ENCODE measurements at places on chromosomes 2 and 18.

DNA sequence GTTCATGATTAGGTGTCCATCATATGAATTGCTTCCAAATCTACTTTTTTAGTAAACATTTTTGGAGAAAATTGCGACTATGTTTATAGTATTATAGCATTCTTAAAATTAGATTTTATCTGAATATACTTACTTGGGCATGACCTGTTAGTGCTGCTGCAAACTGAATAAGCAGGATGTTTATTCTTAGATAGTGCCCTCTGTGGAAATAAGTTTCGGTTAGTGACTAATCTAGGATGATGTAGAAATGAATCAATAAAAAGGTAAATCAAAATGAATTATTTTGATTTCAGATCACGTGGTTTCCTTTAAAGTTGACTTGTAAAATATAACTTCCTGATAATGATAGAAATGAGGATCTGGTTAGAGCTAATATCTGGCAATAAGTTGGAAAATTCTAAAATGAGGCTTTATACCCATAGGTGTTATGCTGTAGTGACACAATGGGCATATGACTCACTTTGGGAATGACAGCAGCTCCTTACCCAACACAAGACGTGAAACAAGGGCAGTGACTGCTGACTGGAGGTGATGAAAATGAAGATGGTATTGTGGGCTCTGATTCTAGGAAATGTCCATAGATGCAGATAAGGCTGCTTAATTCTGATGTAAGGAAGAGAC lies 165.8 kb upstream of the TCF4 start:
- no peak for DNase-seq

GRCh38 chr18:37673671-37674070 lies 108.1 kb upstream of the CELF4 start:
- no peak for DNase-seq

- no peak for DNase-seq
Observed at GRCh38 chr18:31154181-31154580, 8.5 kb downstream of the DSC1 start.

- no peak for DNase-seq
Observed at GRCh38 chr2:39632876-39633275, 32.8 kb upstream of the TMEM178A start.

DNA sequence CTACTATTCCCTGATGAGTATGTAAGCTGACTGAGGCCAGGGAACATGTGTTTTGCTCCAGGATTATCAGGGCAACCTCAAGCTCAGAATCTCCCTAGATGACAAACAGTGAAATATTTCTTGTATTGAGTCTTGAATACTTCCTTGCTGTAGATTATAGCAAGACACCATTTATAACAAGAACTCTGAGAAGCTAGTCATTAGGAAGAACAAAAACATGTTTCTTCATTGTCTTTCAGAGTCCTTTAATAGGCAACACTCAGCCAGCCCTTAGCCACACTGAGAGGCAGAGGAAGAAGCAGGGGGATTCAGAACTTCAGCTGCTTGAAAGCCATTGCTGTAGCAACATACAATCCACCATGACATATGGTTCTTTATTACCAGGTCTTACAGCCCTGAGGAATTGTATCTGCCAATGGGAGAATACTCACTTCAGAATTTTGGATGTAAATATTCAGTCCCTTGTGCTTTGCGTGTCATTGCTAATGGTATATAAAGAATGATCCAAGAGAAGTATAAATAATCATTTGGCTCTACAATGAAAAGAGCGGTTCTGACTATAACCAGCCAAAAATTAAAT lies 117.5 kb upstream of the NCKAP5 start:
- no peak for DNase-seq

Measured in GM12865 (cell line).